ENCODE measurements at places on chromosomes 1 and 21. TPM values are rescaled to one million over a fixed set of nuclear protein-coding genes. Genes with fewer than 3 reads are reported as not detected.

DNA sequence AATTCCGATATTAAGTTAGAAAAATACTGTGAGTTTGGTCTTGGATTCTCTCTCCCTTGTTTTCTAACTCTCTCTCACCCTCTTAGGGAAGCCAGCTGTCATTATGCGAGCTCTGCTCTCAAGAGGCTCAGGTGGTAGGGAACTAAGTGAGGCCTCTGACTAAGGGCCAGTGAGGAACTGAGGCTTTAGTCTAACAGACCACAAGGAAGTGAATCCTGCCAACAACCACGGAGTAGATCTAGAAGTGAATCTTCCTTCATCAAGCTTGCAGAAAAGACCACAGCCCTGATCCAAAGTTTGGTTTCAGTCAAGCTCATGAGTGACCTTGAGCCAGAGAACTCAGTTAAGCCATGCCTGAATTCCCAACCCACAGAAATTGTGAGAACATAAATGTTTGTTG, 180.1 kb upstream of the PRMT6 start:
- DNase-seq, result no peak

DNA sequence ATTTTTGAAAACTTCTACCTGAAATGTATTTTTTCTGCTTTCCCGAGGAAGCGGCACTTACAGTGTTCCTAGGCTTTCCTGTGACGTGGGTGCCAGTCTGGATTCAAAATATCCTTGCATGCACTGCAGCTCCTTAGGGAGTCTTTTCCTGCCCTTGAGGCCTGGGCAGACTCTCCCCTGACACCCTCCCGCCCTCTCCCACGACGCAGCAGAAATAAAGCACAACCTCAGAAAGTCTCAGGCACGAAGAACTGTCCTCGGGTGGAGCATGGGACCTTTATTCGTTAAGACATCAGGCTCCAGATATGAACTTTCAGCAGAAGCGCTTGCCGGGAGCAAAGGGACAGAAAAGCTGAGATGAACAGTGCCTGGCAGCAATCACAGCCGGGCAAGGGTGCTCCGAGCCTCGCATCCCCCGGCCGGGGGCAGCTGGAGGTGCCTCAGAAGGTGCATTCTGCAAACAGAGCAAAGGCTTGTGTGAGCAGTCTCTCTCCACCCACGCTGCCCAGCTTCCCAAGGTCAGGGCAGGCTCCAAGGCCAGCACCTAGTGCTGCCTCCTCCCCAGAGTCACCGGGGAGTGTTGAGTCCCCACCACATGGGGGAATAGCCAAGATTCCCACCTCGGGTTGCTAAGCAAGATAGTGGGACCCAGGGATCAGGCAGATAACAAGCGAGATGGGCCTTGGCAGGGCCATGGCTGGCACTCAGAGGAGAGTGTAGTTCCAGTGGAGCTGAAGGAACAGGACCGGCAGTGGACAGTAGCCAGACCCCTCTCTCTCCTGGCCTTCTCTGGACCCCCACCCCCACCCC, 3.2 kb downstream of the TFF3 start:
- DNase-seq, result no peak

- no peak for DNase-seq
These were observed 60.1 kb upstream of the USP24 start for GRCh38 chr1:55275151-55275748.

DNA sequence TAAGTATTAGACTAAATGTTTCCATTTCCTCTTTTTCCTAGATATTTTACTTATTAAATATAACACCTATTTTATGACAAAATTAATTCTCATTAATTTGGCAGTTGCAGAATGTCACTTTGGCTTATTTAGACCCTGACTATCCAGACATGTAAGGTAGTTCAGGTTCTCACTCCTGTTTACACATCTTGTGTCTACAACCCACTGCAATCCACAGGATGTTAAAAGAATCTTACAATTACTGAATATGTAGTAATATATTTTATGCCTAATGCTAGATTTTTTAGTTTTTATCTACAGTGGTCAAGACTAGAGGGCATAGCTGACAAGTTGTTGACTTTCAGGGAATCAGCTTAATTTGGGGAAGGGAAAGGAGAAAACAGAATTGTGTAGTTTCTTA, 346.7 kb downstream of the USP25 start:
- no peak for DNase-seq

DNA sequence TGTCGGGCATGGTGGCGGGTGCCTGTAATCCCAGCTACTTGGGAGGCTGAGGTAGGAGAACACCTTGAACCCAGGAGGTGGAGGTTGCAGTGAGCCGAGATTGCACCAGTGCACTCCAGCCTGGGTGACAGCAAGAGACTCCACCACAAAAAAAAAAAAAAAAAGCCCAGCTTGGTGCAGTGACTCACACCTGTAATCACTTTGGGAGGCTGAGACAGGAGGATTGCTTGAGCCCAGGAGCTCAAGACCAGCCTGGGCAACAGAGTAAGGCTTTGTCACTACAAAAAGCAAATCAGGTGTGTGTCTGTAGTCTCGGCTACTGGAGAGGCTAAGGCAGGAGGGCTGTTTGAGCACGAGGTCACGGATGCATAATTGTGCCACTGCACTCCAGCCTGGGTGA, 5.0 kb upstream of the H6PD start:
- DNase-seq, result no peak

DNA sequence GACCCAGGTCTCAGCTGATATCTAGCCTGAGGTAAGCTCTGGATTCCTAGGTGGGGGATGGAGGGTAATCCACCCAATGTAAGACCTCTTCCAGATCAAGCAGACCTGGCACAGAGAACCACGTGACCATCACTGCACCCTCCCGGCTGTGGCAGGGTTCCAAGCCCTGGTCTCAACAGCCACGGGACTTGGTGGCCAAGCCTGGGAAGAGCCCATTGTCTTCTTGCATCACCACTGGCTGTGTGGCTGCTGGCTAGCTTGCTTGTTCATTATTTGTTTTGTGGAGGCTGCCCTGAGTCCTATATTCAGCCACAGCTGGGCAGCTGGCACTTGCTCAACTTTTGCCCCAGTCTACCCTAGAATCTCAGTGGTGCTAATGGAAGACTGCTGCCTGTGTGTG, 24.1 kb upstream of the NFASC start:
- DNase-seq, result no peak

DNA sequence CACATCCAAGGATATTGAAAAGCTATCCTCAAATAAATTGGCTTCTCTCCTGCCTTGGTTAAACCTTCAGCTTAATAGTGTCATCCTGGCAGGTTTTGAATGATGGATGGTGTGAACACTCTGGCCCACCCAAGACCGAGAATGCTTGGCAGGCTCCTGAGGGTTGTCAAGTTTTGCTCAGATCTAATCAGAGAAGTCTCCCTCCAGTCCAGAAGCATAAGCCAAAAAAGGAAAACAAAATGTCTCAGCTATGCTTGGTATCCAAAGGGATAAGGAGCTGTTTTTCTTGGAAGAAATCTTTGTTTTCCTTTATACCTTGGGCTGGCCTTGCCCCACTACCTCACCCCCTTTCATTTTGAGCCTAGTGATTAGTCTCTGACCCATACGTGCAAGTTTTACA, 172.7 kb downstream of the CRB1 start:
- DNase-seq, result no peak

GRCh38 chr1:231629132-231629531, 2.5 kb downstream of the DISC1 start:
- no peak for DNase-seq

GRCh38 chr1:228987736-228988506, 252.6 kb downstream of the RHOU start:
- DNase-seq, result no peak

- no peak for DNase-seq
These were observed 44.4 kb upstream of the KIF26B start for GRCh38 chr1:245110406-245110805.

GRCh38 chr1:178566187-178566586, 53.3 kb downstream of the TEX35 start:
- no peak for DNase-seq

GRCh38 chr1:57117753-57118152, 151.9 kb upstream of the C8B start:
- DNase-seq, result no peak

- no peak for DNase-seq
These were observed 362.0 kb downstream of the ADGRL2 start for GRCh38 chr1:82162486-82163420.

DNA sequence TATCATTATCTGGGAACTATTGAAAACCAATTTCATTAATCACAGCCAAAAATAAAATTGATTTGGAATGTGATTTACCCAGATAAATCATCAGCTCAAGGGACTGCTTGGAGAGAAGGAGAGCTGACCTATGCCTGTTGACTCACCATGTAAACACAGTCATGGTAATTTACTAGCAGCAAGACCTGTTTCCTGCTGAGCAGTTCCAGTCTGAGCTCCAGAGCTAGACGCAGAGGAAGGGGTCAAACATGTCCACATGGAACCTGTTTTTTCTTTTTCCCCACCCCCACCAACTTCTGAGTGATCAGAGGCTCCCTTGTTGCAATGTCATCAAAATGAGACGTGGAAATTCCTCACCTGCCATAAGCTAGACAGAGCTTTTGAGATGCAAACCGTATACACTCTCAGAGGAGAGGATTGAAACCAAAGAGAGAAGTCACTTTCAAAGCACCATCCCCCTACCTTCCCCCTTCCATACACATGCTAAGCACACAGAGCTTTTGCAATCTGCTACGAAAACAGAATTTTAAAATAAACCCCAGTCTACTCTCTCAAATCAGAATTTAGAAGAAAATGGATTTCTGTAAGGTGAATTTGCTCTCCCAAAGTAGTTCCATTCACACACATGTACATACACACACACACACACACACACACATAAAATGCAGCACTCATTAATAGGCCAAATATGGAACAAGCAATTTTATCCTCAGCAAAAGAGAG, 55.9 kb upstream of the PTGFRN start:
- peak; percentile 35 for DNase-seq

The DNTTIP2 gene
- total RNA-seq, result 61.8 TPM

The SPRR4 gene
- total RNA-seq, result not detected

Data from endothelial cell (in vitro differentiated cells).